ENCODE measurements at places on chromosomes 13 and 19. TPM values are rescaled to one million over a fixed set of nuclear protein-coding genes. Genes with fewer than 3 reads are reported as not detected.
A peak's percentile ranks its signal among the peaks of the same experiment; 100 is the strongest.

DNA sequence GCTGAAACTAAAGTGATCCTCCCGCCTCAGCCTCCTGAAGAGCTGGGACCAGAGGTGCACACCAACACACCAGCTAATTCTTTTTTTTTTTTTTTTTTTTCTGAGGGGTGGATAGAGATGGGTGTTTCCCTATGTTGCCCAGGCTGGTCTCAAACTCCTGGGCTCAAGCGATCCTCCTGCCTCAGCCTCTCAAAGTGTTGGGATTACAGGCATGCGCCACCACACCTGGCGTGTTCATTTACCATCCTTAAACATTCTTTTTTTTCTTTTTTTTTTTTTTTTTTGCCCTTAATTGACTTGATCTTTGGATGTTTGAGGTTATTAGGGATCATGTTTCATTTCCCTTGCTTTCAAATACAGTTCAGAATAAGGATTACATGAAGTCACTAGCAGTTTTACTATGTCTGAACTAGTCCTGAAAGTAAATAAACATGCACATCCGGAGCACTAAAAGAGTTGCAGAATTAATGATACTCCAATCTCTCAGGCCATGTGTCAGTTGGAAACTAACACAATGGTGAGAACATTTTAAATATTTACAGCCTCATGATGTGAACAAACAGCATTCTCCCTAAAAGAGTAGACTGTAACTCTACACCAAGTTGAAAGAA, 10.2 kb downstream of the UTP14C start:
- no peak for DNase-seq

DNA sequence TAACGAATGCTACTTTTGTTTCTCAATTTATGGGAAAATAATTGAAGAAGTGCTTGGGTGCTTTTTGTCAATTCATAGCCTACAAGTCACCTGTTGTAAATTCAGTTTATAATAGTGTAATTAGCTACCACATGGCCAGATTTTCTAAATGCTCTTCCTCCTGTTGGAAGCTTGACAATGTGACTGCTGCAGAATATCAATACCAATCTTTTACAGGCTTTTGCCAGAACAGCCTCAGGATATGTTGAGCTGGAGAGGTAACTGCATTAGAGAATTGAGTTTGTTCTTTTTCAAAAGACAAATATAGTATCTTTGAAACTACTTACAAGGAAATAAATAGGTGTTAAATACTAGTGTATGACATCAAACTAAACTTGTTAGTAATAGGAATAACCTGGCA, 277.8 kb downstream of the POU4F1 start:
- DNase-seq = no peak

GRCh38 chr19:55809381-55810058, 22.3 kb downstream of the NLRP11 start:
- DNase-seq = peak; percentile 2

DNA sequence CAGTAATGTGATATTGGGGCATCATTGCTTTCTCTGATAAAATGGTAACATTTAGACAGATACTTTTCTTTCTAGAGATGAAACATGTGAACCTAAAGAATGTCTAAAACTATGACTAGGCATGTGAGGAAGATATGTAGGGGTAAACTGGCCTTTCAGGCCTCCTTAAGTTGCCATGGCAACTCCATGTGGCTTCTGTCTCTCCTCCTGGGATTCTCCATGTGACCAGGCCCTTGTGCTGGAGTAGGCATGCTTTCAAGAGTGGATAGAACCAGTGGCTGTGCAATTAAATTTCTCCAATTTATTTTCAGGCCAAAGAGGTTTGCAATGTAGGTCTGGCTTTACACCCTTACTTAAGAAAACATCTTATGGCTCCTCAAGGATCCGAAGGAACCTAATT, 130.8 kb downstream of the OLFM4 start:
- DNase-seq = no peak

DNA sequence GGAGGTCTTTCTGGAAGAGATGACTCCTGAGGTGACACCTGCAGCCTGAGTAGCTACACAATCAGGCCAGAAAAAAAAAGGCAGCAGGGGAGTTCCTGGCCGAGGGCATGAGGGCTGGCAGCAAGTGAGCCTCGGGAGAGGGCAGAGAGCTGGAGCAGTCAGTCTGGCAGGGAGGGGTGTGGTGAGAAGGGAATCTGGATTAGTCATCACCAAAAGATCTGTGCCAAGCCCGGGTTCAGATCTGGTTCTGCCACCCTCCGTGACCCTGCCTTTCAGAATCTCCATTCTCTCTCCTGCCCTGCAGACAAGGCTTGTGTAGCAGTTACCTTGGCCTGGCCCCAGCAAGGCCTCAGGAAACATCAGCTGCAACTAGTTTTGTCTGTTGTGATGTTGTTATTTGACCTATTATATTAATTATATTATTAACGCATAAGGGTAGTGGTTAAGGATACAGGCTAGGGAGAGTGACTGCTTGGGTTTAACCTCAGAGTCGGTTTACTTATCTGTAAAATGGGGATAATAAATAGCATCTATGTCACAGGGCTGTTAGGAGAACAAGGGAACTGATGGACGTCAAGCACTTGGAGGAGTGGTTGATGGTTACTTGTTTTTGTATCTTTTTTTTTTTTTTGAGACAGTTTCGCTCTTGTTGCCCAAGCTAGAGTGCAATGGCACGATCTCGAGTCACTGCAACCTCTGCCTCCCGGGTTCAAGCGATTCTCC, 2.7 kb upstream of the CAPNS1 start:
- peak; percentile 56 for DNase-seq

GRCh38 chr13:77703408-77703807, 5.9 kb downstream of the SLAIN1 start:
- DNase-seq = no peak

GRCh38 chr13:30256713-30257467, 50.5 kb downstream of the KATNAL1 start:
- DNase-seq = no peak

GRCh38 chr13:79346300-79346914, 59.6 kb downstream of the RBM26 start:
- no peak for DNase-seq

GRCh38 chr13:31878052-31878451, 138.7 kb downstream of the RXFP2 start:
- DNase-seq = no peak

DNA sequence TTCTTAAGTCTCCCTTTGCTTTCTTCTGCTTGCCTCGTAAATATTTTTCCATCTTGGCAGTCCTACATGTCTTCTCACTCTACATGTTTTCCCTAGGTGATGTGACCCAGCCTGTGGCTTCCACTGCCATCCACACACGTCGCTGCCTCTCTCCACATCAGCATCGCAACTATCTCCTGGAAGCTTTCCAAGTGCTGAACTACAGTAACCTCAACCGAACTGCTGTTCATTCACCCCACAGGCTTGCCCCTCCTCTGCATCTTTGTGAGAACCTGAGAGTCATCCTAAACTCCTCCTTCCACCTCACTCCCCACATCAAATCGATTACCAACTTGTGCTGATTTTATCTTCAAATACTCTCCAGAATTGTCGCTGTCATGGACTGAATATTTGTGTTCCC, 41.2 kb upstream of the USPL1 start:
- DNase-seq = no peak

GRCh38 chr13:26022538-26023292, 29.1 kb downstream of the SHISA2 start:
- DNase-seq = no peak

DNA sequence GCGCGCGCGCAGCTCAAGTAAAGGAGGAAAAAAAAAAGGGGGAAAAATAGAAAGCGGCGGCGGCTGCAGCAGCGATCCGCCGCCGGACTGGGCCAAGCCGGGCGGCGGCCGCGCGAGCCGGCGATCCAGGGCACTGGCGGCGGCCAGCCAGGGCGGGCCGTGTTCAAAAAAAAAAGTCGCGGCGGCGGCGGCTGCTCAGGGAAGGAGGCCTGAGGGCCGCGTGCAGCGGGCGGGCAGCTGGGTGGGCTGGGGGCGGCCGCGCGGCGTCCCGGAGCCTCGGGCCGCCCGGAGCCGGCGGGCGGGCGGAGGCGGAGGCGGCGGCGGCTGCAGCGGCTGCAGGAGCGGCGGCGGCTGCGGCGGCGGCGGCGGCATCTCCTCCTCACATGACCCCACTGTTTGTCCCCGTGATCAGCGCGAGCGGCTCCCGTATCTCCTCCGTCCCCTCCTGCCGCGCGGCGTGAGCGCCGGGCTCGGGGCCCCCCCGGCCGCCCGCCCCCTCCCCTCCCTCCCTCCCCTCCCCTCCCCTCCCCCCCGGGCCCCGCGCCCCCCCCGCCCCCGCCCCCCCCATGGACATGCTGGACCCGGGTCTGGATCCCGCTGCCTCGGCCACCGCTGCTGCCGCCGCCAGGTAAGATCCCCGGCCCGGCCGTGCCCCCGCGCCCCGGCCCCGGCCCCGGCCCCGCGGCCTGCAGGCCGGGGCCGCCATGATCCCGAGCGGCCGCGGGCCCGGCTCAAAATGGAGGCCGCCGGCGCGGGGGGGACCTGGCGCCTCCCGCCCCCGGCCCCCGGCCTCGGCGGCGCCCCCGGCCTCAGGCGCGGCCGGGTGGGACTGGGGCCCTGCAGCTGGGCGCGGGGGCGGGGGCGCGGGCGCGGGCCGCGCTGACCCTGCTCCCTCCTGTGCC, at the start of gene USF2:
USF2 (plus strand) TSS at position 427 of the 902 bp plus-strand sequence; CDS start at position 567, 140 bp downstream.
- peak; percentile 69 for DNase-seq

DNA sequence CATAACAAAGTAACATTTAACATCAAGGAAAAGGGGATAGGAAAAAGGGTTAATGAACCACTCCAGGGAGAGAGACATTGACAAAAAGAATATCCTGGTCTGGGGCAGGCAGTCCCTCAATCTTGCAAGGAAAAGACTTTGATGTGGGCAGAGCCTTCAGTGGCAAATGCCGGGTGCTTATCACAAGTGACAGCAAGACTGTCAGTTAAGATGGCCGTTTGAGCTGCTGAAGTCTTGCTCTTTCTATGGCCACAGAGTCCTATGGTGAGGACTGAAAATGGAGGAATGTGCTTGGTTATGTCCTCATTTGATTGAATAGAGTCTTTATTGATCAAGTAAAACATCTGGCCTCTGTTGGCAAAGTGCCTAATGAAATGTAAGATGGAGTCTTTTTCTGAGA, 112.1 kb downstream of the B3GLCT start:
- no peak for DNase-seq

- peak; percentile 26 for DNase-seq
Measured at GRCh38 chr13:38758277-38758676, 71.4 kb downstream of the FREM2 start.

DNA sequence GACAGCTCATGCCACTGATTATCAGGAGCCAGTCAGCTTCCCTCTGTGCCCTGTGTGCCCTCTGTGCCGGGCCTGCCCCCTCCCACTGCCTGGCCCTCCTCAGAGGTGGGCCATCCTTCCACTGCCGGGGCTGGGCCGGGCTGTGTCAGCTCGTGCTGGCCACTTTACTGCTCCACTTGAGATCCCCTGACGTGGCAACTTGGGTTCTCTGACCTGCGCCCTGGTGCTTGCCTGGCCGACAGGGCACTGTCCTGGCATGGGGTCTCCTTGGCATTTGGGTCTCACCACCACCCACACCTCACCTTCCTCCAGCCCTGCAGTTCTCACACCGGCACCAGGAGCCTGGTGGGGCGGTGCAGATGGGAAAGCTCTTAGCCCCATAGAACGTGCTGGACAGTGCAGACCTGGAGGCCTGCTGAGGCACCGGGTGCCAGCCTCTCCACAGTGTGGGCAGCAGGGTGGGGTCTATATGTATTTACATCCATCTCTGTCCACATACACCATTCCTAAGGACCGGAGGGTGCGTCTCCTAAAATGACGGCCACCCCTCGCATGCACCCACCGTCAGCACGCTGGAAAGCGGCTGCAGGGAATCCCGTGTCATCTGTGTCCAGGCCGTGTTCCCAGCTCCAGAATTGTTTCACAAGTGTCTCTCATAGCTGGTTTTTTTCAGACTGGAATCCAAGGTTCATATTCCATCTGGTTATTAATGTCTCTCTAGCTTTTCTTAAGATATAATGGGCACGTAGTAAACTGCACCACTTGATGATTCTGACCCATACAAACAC, 11.8 kb downstream of the DAZAP1 start:
- no peak for DNase-seq

GRCh38 chr19:39384839-39385568, 5.9 kb downstream of the PAF1 start:
- DNase-seq = no peak

- no peak for DNase-seq
Measured at GRCh38 chr13:30976025-30976424, 43.6 kb downstream of the TEX26 start.

DNA sequence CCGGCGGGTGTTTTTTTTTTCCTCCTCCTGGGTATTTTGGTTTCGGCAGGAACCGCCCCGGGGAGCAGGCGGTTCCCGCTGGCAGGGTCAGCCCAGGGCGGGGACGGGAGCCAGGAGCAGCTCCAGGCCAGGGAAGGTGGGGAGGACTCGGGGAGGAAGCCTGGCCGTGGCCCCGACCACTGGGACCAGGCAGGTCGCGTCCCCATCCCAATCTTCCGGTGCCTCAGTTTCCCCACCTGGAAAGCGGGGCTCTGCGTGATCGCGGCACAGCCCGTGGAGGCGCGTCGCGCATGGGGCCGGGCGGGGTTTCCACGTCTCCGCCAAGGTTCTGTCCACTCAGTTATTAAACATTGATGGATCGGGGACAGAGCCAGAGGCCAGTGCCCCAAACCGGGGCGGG, 34.8 kb downstream of the IL12RB1 start:
- no peak for DNase-seq

- no peak for DNase-seq
Measured at GRCh38 chr19:2261438-2262172, 5.4 kb upstream of the JSRP1 start.

DNA sequence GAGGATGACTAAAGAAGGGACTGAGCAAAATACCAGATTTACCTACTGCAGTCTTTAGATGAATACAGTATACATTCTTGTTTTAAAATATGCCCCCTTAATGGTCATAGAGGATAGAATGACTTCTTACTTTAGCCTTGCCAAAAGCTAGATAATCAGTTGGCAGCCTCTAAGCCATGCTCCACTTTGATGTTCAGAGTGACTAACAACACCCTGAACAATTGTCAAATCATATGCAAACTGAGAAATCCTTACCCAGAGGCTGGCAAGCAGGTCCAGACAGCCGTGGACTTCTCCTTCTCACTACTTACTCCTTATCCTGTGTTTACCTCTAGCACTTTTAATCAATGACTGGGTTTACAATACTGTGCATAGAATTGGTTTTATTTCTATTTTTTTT, 23.6 kb upstream of the PHF11 start:
- DNase-seq = no peak

GRCh38 chr13:83732755-83733154, 149.5 kb downstream of the SLITRK1 start:
- no peak for DNase-seq

- peak; percentile 51 for DNase-seq
Measured at GRCh38 chr13:79782541-79783205, 301.7 kb downstream of the NDFIP2 start.

RGL3 gene
- 0.96 TPM for total RNA-seq

CEACAM8 gene
- total RNA-seq = 0.96 TPM

DENND1C gene
- not detected for total RNA-seq

KIR3DL2 gene
- total RNA-seq = 0.72 TPM

ZNF845 gene
- total RNA-seq = 11.1 TPM

ZNF345 gene
- total RNA-seq = 37.1 TPM

MISP3 gene
- 0.96 TPM for total RNA-seq

SHD gene
- 2.9 TPM for total RNA-seq

NAPA gene
- total RNA-seq = 22.4 TPM

HIF3A gene
- total RNA-seq = 66.4 TPM

SYNE4 gene
- total RNA-seq = 0.48 TPM

FXYD5 gene
- total RNA-seq = 12.5 TPM

FGF21 gene
- not detected for total RNA-seq

CGB1 gene
- not detected for total RNA-seq

AXL gene
- 104 TPM for total RNA-seq

GARIN5A gene
- not detected for total RNA-seq

LILRB2 gene
- total RNA-seq = not detected

TSSK6 gene
- total RNA-seq = 1.7 TPM

Data from umbilical cord (tissue), 2 donors.